ENCODE measurements at places on chromosomes 11 and 22. TPM values are rescaled to one million over a fixed set of nuclear protein-coding genes. Genes with fewer than 3 reads are reported as not detected.

MRGPRE gene
- not detected for total RNA-seq

LGALS1 gene
- 1,515 TPM for total RNA-seq

CNGA4 gene
- 0.26 TPM for total RNA-seq

DNA sequence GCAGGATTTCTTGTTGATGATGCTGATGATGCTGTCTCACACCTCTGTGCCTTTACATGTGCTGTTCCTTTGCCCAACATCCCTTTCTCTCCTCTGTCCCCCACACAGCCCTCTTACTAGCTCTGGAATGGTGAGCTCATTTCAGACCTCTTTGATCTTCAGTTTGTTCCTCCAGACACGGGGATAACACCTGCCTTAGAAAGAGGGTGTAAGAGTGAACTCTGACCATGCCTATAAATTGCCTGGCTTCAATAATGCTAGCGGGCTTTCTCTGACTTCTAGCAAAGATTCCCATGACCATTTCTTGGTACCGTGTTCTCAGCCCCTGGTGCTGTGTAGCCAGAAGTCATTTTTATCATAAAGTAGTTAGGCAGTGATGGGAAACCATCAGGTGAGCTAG lies 55.9 kb upstream of the DRD2 start:
- no peaks in the 10 kb centered on the region for H3K4me1 ChIP-seq
- no peak overlapping the region for H3K27ac ChIP-seq
- H3K4me3 ChIP-seq = no peak overlapping the region
- H3K27me3 ChIP-seq = peaks cover 60% of the 10 kb centered on the region

- peaks cover 3% of the 10 kb centered on the region for H3K4me1 ChIP-seq
- peaks cover 41% of the 10 kb centered on the region for H3K27me3 ChIP-seq
- H3K4me3 ChIP-seq = no peak overlapping the region
- no peaks in the 10 kb centered on the region for H3K36me3 ChIP-seq
- DNase-seq = no peak
- no peak overlapping the region for H3K27ac ChIP-seq
Observed at GRCh38 chr11:124829986-124830385, 29.8 kb upstream of the MSANTD2 start.

- no peaks in the 10 kb centered on the region for H3K4me1 ChIP-seq
- no peaks in the 10 kb centered on the region for H3K36me3 ChIP-seq
- no peak overlapping the region for H3K27ac ChIP-seq
- no peak for DNase-seq
- no peaks in the 10 kb centered on the region for H3K27me3 ChIP-seq
Observed at GRCh38 chr22:29459773-29460172, 20.2 kb upstream of the NEFH start.

Data from activated CD8-positive, alpha-beta memory T cell treated with anti-CD3 and anti-CD28 coated beads, Interleukin-2, amount 10 ng/mL, durations not matched to agents 7 days and 5 days (primary cell).